ENCODE measurements at places on chromosomes 11 and 22.

DNA sequence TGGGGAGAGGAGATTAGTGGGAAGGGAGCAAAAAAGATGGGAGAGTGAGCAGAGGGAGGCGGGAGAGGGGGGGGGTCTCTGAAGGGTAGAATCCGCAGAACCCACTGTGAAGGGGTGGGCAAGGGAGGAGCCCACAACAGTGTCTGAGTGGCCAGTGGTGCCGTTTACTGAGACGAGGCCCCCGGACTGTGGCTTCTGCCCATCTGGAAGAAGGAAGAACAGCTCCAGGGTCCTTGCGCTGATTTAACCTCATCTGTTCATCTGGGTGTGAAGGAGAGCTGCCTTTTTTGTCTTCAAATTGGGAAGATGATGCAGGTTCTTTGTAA, 45.7 kb upstream of the ANO1 start:
- DNase-seq = no peak

GRCh38 chr11:114049050-114049449, 10.5 kb upstream of the ZBTB16 start:
- no peak for DNase-seq

DNA sequence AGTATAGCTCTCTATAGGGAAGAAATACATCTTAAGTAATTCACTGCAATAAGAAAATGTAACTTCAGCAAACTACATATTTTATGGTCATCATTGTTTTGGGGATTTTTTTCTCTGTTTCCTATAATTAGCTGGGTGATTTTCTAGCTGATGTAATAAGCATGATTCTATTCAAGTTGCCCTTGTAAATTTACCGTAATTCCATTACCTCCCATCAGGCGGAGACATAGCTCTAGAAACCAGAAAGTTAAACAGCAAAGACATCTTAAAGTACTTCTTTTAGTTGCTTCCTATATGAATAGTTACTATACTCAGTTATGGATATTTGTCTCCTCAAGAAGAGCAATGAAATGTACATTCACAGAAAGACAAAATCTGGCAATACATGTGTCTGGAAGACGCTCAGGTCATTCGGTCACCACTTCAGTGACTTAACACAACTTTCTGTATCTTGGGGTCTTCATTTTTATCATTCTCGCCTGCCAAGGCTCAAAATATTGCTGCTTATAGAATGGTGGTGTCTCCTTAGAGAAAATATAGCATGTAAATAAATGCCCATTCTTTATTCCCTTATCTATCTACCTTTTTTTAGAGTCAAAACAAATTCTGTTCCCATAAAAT, 239.9 kb upstream of the ZC3H12C start:
- DNase-seq = no peak

DNA sequence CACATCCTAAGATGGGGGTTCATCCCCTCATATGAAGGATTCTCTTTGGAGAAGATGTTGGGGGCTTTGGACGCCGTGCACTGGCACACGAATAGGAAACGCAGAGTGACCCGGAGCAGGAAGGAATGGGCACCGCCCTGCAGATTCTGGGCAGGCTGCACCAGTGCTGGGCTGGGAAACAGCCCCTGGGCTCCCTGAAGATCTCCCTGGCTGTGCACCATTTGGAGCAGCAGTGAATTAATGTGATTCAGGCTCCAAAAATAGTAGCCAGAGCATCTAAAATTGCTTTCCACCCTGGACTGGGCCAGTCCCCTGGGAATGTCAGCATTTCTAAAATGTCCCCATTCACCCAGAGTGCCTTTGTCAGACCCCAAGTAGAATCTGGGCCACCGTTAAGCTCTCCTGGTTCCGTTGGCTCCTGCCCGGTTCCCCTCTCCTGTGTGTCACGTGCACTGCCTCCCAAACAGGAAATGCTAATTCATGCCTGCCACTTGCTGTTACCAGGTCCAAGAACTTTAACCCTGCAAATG, 18.6 kb downstream of the IRAG1 start:
- no peak for DNase-seq

DNA sequence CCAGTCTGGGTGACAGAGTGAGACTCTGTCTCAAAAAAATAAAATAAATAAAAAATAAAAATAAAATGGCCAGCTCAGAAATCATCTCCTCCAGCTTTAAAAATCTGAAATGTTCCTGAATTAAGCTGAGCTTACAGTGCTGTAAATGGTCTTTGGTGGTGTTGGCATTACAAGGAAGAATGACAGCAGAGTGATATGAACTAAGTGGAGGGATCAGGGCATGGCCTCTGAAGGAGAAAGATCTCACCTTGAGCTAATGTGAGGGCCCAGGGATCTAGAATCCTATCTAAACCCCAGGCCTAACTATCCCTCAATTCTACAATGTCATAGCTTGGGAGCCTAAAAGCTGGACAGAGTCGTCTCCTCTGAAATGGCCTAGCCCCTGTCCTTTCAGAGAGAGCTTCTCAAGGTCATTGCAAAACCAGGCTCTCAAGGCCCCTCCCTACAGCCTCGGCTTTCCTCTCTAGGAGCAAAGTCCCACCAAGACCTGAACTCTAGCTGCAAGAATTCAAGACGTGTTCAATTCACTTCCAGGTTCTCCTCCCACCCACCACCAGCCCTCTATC, 345.4 kb downstream of the BUD13 start:
- no peak for DNase-seq
